RPMI7951 (cell line): ENCODE measurements at places on chromosomes 4 and X. TPM values are rescaled to one million over a fixed set of nuclear protein-coding genes. Genes with fewer than 3 reads are reported as not detected.

Gene LANCL3
- total RNA-seq = 0.72 and 1.1 TPM in 2 replicates

Gene GAB3
- total RNA-seq = under 0.01 and 0.24 TPM in 2 replicates

Gene JADE1
- 13.7 and 16.5 TPM in 2 replicates for total RNA-seq

Gene ABRAXAS1
- total RNA-seq = 5.7 and 8.8 TPM in 2 replicates

Gene PCDH7
- 0.60 and 1.2 TPM in 2 replicates for total RNA-seq

Gene CT83
- not detected in 2 replicates for total RNA-seq

Gene L1CAM
- total RNA-seq = 49.5 and 58.9 TPM in 2 replicates

Gene NUP62CL
- total RNA-seq = 0.29 TPM in 1 of 2 replicates, not detected in the other

Gene NLRP2B
- not detected in 2 replicates for total RNA-seq

DNA sequence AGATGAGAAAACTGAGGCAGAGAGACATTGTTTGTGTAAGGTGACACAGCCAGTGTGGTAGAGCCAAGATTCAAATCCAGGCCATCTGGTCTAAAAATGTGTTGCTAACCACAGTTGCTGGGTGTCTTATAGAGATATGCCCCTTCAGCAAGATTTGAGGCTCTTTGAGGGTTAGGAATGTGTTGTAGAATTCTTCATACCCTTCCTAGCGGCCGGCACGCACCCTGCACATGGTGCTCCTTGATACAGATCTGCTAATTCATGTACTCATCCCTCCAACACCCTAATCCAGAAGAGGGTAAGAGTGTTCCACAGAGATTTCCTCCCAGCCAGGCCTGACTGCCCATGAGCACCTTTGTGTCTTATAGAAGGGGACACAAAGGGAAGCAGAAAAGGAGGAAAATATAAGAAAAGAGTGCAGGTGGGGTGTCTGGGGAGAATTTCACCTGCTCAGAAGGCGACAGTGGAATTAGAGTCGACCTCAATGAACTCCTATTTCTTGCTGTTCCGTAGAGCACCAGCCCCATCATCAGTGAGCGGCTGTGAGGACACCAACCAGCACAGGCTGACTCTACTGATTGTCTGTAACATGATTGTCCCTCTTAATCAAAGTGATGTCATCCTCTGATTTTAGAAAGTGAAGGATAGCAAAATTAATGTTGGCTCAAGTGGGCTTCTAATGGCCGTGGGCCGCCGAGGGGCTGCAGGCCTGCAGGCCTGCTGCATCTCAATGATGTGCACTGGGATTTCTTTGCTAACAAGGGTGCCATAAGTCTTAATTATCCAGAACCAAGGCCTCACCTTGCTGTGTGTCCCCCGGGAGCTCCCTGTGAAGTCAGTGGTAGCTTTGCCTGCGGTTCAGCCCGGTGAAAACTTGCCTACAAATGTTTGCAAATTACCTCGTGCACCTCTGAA is 24.2 kb upstream of the SMIM20 start:
- DNase-seq = no peak

- no peak for DNase-seq
Observed at GRCh38 chrX:53422861-53423306, at the start of gene RIBC1. Gene RIBC1, plus strand, starts transcription at chrX:53422873. Its CDS starts 3,404 bp downstream, at chrX:53426277.

DNA sequence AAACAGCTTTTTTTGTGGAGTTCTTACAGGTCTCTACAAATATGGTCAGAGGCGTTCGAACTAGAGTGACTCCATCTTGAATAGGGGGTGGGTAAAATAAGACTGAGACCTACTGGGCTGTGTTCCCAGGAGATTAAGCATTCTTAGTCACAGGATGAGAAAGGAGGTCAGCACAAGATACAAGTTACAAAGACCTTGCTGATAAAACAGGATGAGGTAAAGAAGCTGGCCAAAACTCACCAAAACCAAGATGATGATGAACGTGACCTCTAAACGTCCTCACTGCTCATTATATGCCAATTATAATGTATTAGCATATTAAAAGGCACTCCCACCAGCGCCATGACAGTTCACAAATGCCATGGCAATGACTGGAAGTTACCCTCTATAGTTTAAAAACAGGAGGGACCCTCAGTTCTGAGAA is 42.8 kb upstream of the SPP1 start:
- DNase-seq = peak; percentile 39

- DNase-seq = no peak
Observed at GRCh38 chr4:20026456-20026855, 225.2 kb upstream of the SLIT2 start.

DNA sequence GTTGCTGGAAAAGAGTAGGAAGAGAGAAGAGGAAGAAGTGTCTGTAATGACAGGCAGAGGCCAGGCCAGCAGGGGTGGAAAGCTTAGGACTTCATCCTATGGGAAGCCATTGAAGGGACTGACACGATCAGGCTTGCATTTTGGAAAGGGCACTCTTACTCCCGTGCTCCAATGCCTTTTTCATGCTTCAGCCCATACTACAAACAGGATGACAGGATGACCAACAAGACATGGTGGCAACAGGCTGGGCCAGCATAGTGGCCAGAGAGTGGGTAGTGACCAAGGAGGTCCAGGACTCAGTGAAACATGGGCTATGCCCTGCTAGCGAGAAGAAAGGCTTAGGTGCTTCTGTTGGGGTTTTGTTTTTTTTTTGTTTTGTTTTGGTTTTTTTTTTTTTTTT is 2.6 kb upstream of the KLF3 start:
- no peak for DNase-seq

DNA sequence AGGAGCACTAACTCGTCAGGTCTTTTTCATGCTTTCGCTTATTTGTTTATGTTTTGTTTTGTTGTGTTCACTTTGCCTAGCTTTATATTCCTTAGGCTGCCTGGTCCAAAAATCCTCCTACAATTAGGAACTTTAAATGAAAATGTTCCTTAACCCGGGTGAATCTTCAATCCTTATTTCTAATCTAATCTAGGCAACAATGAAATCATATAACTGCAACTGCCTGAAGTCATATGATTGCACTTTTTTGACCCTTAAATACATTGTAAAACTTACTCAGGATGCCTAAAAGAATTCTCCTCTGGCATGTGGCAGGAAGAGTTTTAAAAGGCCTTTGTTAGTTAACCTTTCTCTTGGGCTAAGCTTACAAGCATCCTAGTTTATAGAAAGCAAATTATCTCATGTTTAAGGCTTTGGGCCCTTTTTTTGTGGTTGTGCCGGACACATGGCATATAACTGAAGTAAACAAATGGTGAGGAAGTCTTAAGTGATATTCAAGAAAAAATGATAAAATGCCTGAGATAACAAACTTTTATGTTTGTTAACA is 279.4 kb downstream of the FAT4 start:
- DNase-seq = no peak

- DNase-seq = no peak
Observed at GRCh38 chr4:37475087-37475486, 211.1 kb downstream of the RELL1 start.

GRCh38 chr4:87414816-87415215 is 7.6 kb upstream of the NUDT9 start:
- peak; percentile 21 for DNase-seq

- DNase-seq = peak; percentile 27
Observed at GRCh38 chrX:49919617-49920016, 2.8 kb upstream of the CLCN5 start.

- no peak for DNase-seq
Observed at GRCh38 chr4:139282065-139282720, 2.2 kb upstream of the MGARP start.

DNA sequence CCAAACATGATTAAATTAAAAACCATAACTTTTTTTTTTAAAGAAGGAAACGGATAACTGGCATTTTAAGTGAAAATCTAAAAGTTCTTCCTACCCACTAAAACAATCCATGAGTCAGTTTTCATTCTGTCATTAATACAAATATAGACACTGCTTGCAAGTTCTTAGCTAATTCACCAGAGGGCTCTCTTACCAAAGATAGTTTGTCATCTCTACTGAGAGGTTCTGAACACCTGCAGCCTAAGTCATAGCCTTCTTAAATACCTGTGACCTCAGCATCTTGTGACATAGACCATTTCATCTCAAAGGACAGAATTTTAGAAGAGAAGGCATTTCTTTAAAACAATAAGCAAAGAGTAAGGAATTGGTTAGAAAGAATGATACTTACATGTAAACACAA is 65.3 kb upstream of the FAM120C start:
- DNase-seq = peak; percentile 18

GRCh38 chrX:105723966-105724735 is 98.2 kb upstream of the NRK start:
- DNase-seq = no peak

DNA sequence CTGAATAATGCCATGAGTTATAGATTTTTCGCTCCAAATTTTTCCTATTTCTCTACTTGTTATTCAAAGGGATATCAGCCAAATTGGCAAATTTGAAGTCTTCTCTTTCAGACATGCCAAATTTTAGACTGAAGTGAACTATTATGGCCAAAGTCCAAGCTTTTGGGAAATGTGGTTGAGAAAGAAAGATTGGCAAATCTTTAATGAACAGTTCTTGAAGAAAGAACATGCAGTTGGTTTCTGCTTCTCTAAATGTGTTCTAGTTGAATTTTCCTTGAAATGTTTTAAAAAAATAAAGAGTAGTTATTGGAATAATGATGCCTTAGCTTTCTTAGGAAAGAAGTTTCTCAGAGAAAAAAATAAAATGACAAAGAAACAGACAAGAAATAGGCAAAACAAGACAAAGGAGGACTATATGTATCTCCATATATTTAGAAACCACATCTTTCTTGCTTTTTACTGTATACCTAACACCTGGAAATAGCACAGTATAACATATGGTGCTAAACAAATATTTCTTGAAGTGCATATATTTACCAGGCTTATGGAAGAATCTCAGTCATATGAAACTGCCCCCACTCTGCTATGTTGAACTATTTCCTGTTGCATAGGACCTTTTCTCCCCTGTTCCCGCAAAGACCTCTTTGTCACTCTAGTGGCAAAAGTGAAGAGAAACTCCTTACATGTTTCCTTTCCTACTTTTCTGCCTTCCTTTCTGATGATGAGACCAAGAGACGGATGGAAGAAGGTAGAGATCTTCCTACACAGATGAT is 250.0 kb downstream of the ARHGAP24 start:
- DNase-seq = no peak

- no peak for DNase-seq
Observed at GRCh38 chr4:26931966-26932365, 71.3 kb downstream of the STIM2 start.

DNA sequence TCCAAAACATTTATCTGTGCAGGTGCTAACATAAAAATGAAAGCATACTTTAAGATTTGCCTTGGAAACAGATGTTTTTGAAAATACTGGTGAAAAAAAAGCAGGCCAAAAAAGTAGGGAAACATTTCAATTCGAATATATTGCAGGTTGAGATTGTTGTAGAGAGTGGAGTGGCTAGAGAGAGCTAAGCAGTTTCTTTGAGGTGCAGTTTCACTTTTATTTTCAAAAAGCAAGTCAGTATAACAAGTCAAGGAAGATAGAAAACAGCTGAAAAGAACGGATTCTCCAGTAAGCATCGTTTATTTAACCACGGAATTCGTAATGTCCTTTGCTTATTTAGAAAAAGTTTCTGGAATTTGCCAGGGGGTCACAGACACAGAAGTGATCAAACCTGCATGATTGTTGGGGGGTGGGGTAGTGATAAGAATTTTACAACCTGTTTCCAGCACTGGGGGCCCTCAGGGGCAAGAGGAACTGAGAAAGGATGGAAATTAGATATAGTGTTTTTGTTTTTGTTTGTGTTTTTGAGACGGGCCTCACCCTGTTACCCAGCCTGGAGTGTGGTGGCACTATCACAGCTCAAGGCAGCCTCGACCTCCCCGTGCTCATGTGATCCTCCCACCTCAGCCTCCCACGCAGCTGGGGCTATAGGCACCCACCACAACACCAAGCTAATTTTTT is 175.0 kb downstream of the TENM3 start:
- DNase-seq = no peak

DNA sequence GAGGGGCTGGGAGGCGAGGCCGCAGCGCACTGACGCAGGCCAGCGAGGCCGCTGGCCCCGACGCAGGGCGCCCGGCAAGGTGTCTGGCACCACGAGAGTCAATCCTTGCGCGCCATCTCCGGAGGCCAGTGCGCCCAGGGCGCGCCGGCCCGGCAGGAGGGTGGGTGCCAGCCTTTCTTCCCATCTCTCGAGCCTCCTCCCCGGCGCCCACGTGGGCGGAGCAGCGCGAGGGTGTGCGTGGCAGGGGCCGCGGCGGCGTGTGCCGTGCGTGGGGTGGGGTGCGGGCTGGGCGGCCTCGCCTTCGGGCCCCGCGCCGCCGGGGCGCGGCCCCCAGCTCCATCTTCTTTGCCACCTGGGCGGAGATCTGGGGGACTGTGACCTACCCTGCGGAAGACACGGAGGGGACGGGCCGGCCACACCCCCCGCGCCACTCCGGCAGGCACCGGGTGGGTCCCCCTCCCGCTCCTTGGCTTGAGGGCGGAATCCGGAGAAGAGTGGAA is 877 bp downstream of the JAKMIP1 start:
- no peak for DNase-seq

DNA sequence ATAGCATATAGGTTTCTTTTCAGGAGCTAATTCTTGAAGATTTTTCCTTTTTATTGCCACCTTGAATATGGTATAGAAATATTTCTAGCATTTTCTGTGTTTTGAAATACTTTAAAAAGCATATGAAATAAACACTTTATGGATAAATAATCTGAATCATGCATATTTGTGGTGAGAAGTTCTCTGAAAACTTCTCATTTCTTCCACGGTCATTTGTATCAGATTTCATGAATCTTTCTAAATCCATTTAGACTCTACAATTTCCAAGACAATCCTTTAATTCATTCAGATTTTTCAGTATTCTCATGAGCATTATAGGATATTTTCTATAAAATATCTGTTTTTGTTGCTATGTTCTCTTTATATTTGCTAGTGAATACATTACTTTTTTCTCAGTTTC is 16.2 kb upstream of the CA5B start:
- DNase-seq = no peak

DNA sequence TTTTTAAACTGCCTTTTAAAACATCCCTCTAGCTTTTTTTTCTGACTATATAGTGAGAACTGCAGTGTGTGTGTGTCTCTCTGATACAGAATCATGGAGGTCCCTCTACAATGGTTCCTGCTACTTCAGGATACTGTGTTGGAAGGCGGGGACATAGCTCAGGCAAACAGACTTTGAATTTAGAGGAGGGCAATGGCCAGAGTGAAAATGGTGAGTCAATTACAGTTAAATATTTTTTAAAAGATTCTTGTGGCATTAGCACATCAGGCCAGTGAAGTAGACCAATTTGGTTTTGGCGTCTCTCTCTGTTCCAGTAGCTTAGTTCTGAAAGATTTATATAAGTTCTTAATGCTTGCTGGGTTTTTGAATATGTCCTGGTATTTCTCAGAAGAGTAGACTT is 47.1 kb downstream of the ALG13 start:
- DNase-seq = no peak

- peak; percentile 64 for DNase-seq
Observed at GRCh38 chrX:110204986-110205385, 112.9 kb downstream of the AMMECR1 start.

DNA sequence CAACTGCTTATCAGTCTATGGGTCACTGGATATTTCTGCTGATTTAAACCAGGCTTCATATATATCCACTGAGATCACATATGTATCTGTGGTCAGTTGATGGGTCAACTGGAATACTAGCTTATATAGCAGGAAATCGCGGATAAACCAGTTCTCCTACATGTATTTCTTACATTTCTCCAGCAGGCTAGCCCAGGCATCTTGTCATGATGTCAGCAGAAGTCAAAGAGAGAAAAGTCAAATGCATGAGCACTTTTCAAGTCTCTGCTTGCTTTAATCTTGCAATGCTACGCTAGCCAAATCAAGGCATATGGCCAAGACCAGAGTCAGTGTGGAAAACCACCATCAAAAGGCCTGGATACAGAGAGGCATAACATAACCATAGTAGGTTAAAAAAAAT is 1008.8 kb upstream of the DIAPH2 start:
- no peak for DNase-seq
